Stimulated activated CD8-positive, alpha-beta memory T cell treated with anti-CD3 and anti-CD28 coated beads, Interleukin-4, amount 100 ng/mL, for 4 hours (primary cell): ENCODE measurements at places on chromosomes 5 and 9.

- no peak for DNase-seq
These were observed 214.6 kb upstream of the CCNH start for GRCh38 chr5:87627363-87627762.

DNA sequence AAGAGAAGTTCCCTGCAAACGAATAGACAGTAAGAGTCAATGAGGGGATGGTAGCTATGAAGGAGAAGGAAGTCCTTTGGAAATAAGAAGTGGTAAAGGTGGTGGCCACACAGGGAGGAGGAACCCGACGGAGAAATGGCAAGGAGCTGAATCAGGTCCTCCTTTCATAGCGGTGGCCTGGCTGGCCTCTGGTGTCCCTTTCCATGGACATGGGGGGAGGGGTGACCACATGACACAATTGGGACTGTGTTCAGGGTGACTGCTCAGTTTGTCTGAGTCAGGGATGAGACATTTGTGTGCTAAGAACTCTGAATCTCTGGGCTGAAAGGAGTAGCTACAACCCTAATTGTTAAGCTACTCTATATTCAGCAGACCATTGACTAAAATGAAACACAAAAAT is 28.7 kb upstream of the TIMD4 start:
- no peak for DNase-seq

- DNase-seq, result no peak
These were observed 6.7 kb downstream of the NRARP start for GRCh38 chr9:137295238-137295811.

DNA sequence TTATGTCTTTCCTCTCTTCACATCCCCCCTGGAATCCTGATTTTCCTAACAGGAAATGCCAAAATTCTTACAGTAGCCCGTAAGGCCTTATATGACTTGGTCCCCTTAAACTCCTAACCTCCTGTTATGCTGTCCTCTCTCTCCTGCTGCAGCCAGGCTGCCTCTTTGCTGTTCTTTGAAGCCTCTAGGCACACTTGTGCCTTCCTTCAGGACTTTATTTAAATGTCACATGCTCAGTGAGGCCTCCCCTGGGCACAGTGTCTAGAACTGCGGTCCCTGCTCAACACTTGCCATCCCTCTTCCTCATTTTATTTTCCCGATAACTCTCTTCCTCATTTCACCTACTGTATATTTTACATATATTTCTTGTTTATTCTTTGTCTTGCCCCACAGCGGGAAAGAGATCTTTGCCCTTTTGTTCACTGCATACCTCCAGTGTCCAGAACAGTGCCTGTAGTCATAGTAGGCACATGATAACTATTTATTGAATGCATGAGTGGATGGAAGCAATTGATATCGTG is 5.5 kb upstream of the SHB start:
- no peak for DNase-seq

DNA sequence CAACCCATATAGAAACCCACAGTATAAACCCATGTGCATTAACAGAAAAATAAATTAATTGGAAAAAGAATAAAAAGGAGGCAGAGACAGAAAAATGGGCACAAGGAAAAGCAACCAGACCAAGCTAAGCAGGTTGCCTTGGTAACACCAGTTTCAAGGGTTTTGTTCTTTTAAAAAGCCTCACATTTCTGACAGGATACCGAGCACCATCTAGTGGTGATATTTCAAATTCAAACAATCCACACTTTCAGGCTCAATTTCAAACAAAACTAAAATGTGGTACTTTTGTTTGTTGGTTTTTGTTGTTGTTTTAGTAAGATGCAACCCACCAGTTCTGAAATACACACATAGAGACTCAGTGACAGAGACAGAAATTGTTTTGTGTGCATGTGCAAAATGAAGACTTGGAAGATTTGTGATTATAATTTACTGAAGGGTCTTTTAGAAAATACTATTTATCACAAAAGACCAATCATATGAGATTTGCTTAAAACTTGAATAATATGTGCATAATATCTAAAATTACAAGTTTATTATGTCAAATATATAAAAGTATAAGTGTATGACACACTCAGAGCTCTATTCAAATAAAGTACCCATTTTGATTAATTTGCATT is 318.2 kb downstream of the SLCO4C1 start:
- no peak for DNase-seq

DNA sequence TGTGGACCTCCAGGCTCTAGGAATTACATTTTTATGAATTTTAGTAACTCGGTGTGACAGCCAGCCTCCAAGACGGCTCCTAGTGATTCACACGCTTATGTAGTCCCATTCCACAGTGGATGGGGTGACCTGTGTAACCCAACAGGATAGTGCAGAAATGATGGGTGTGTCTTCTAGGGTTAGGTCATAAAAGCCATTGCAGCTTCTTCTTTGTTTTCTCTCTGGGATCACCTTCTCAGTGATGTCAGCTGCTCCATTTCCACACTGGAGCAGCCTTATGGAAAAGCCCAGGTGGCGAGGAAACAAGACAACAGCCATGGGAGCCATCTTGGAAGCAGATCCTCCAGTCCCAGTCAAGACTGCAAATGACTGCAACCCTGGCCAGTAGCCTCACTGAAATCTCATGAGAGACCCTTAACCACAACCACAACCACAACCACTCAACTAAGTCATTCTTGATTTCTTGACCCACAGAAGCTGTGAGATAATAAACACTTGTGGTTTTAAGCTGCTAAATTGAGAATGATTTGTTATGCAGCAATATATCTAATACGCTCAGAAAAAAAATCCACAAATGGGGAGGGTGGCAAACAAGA is 5.1 kb upstream of the GNPDA1 start:
- no peak for DNase-seq

DNA sequence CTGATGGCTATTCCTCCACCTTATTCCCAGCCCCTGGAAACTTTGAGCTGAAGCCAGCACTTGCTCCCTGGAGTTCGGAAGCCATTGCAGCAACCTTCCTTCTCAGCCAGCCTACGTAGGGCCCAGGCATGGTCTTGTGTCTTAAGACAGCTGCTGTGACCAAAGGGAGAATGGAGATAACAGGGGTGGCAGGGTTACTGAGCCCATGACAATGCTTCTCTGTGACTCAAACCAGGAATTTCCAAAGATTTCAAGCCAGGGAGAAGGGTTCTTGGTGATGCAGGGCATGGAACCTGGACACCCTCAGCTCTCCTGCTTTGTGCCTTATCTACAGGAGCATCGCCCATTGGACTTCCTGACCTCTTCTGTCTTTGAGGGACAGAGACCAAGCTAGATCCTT is 12.2 kb downstream of the SLC31A2 start:
- DNase-seq, result no peak

DNA sequence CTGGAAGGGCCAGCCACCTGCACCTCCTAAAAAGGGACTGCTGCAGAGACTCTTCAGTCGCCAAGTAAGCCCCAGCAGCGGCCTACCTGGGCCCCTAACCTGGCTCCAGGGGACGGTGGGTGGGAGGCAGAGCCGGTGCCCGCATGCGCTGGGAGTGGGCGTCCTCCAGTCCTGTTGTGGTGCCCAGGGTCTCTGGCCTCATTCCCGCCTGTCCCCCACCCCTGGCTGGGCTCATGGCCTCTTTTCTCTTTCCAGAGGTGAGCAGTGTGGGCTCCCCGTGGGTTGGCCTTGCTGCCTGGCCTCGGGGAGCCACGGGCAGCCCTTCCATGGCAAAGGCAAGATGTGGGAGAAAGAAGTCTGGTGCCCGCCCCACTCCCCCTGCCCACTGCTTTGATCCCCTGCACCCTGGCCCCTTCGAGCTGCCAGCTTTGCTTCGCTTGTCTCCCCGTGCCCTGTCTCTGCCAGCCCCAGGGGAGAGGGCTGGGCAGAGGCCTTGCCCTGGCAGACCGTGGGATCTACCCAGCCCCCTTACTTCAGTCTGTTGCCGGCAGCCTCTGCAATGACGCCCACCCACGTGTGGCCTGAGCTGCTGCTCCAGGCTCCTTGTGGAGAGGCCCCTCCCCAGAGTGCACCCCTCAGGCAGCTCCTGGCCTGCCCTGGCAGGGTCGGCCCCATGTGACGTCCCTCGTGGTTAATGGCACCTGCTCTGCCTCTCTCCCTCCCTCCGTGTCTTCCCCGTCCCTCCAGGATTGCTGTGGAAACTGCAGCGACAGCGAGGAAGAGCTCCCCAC is 5.4 kb upstream of the PRR7 start:
- no peak for DNase-seq

DNA sequence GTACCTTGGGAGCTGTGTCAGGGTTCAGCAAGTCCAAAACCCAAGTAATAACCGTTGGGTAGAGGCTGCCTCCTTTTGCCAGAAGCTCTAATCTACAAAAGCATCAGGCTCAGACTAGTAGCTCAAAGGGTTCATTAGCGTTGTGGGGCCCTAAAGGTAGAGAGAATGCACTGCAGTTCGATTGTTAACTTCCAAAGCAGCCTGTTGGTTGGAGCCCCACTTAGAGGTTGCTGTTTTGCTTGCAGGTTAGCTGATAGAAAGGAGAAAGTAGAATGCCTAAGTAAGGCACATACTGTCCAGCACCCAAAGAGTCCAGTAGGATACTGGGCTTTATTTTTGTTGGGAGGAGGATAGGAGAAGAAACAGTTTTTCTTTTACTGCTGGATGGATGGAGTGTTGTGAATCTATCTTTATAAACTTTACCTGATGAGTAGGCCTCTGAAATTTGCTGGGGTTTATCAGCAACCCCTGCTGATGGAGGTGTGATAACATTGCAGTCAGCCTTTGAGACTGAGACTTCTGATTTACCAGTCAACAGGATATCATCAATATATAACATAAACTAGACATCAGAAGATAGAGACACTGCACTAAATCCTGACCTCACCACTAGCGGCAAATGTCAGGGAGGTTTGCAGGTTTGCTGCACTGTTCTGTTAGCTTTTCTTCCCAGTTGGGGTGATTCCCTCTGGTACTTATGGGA is 34.8 kb downstream of the ZNF131 start:
- no peak for DNase-seq

DNA sequence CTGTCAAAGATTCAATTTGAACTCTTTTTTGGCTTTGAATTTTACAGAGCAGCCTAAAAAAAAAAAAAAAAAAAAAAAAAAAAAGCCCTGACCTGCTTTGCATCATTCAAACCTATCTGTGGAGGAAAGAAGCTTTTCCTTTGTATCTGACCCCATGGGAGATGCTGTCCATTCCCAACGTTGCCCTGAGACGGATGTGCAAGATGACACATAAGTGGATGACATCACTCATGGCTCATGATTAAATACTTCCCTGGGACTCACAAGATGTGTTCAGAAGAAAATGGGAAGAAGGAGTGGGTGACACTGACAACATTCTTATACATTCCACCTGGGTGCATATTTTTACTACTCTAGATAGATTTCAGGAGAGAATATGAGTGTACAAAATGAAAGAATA is 245.7 kb upstream of the ELAVL2 start:
- DNase-seq, result no peak

DNA sequence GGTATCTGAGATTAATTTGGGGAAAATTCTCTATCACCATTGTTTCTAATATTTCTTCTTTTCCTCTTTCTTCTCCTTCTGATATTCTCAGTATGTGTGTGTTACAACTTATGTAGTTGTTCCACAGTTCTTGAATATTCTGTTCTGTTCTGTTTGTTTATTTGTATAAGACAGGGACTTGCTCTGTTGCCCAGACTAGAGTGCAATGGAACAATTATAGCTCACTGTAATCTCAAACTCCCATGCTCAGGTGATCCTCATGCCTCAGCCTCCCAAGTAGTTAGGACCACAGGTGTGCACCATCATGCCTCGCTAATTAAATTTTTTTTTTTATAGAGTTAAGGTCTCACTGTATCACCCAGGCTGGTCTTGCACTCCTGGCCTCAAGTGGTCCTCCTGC is 145.8 kb upstream of the TUT7 start:
- DNase-seq, result no peak

DNA sequence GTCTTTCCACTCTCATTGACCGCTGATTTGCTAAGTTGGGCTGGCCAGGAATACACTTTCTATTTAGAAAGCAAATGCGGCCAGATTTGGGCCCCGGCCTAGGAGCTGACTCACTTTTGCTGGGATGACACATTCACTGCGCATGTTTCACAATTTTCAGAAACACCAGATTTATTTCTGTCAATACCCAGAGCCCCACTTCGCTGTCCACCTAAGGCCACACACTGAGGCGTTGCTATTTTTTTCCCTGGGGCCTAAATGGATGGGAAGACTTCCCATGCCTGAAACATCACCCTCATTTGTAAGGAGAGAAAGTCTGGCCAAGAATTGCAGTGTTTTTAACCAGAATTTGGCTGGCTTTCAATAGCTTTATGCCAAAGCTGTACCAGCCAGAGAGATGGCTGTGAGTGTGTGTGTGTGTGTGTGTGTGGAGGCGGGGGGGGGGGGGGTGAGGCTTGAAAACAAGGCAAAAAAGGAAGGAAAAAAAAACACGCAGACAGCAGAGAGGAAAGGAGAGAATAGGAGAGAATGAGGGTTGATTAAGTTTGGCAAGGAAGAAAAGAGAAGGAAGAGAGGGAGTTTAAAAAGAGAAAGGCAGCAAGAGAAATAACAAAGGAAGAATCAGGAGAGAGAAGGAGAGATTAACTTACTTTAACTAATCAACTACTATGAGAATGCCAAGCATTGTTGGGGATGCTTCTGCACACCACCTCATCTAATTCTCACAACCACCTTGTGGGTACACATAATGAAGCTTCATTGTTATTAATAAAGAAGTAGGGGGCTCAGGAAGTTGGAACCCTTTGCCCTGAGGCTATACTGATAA is 261.4 kb upstream of the KLF4 start:
- DNase-seq, result no peak

DNA sequence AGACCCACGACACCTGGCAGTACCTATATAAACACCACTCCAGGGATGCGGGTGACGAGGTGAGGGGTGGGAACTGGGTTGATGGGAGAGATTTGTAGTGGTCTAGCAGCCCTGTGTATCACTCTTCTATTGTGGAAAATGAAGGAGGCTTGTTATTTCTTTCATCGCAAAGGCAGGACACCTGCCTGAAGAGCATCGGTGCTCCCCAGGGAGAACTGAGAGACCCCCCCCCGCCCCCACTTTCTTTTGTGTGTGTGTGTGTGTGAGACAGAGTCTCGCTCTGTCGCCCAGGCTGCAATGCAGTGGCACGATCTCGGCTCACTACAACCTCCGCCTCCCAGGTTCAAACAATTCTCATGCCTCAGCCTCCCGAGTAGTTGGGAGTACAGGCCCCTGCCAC is 8.3 kb upstream of the WDR5 start:
- DNase-seq, result no peak

DNA sequence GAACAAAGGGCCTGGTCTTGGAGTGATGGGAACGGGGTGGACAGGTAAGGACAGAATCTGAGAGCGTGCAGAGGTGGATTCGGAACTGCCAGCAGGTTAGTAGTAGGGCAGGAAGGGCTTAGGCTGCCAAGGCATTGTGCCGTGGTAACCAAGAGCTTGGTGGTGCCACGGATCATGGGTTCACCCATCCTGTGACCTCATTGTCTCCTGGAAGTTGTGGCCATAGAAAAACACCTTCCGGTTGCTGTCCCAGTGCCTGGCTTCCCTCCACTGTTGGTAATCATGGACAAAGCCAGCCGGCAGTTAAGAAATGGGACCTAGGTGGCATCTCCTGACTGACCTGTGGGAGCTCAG is 42.5 kb upstream of the CFAP157 start:
- no peak for DNase-seq
